ENCODE measurements at places on chromosomes 16 and 17.

DNA sequence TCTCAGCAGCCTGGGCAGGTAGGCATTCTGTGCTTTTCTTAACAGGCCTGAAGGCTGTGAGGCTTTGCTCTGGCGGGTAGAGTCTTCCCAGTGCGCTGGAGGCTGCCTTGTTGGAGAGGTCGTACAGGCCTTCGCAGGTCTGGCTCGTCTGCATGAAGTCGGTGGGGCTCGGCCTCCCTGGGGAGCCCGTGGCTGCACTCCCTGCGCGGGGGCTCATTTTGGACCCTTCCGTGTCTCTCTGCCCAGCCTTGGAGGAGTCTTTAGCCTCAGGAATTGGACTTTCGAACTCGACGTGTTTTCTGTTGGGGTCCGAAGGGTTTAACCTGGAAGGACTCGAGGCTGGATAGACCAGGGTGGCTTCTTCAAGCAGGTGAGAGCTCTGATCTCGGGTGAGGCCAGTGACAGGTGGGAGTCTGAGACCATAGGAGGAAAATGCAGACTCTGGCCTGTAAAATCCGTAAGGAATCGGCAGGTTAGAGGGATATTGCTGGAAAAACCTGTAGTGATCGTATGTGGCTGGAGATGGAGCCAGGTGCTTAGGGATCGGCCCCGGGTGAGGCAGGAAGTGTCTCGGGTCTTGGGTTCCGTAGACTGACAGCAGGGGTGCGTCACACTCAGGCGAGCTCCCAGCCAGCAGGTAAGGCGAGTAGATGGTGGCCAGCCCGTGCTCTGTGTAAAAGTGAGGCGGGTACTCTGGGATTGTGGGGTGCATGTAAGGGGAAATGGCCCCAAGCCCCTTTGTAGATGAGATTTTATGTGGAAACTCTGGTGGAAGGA lies 8.6 kb downstream of the ZNF750 start:
- peaks cover 11% of the 10 kb centered on the region for H3K27me3 ChIP-seq
- no peak overlapping the region for H3K27ac ChIP-seq
- H3K4me1 ChIP-seq: peaks cover 13% of the 10 kb centered on the region
- DNase-seq: no peak
- H3K36me3 ChIP-seq: peaks cover 14% of the 10 kb centered on the region
- H3K4me3 ChIP-seq: no peak overlapping the region

DNA sequence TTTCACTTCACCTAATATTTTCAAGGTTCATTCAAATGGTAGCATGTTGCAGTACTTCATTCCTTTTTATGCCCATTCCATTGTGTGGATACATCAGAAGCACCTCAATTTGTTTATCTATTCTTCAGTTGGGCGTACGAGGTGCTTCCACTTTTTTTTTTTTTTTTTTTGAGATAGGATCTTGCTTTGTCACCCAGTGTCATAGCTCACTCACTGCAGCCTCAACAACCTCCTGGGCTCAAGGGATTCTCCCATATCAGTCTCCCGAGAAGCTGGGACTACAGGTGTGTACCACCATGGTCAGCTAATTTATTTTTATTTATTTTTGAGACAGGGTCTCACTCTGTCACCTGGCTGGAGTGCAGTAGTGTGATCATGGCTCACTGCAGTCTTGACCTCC lies 22.5 kb upstream of the SPNS3 start:
- H3K36me3 ChIP-seq: no peaks in the 10 kb centered on the region
- H3K27ac ChIP-seq: no peak overlapping the region
- H3K4me3 ChIP-seq: no peak overlapping the region
- H3K4me1 ChIP-seq: peaks cover 3% of the 10 kb centered on the region
- no peak for DNase-seq

DNA sequence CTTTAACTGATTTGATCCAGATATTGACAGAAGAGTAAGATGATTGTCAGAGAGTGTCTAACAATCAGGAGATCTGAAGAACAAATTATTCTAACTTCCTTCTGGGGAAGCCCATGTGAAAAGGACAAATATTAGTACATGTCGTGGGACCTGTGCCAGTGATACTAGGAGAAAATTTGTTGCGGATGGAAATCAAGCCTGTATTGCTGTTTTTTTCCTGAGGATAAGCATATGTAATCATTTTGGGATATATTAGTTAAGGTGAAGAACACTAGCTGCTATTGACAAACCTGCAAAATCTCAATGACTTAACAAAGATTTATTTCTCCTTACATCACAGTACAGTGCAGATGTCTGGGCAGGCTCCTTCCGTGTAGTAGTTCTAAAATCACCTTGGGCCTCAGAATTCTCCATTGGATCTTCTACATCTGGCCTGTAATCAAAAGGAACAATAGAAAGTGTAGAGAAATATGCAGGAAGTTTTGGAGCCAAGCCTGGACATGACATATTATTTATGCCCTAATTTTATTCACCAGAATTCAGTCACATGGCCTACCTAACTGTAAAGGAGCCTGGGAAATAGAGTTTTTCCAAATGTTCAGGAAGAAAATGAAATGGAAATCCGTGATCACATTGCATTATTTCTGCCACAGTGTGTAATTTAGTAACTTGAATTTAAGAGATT lies 58.3 kb downstream of the CYB561 start:
- DNase-seq: no peak
- no peaks in the 10 kb centered on the region for H3K36me3 ChIP-seq
- H3K4me1 ChIP-seq: no peaks in the 10 kb centered on the region
- no peak overlapping the region for H3K4me3 ChIP-seq
- H3K27ac ChIP-seq: no peak overlapping the region
- peaks cover 2% of the 10 kb centered on the region for H3K27me3 ChIP-seq

DNA sequence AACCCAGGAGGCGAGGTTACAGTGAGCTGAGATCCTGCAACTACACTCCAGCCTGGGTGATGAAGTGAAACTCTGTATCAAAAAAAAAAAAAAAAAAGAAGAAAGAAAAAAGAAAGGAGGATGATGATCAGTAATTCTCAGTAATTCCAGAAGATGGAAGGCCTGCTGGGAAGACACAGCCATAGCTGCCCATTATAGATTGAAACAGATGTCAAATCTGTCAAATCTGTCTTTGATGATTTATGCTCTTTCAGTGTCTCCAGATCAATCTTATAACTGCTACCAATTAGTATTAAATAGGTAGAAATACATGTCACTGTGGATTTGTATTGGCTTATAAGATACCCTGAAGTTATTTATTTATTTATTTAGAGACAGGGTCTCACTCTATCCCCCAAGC lies 42.9 kb upstream of the CPPED1 start:
- DNase-seq: no peak
- H3K4me3 ChIP-seq: no peak overlapping the region
- no peaks in the 10 kb centered on the region for H3K27me3 ChIP-seq
- H3K36me3 ChIP-seq: no peaks in the 10 kb centered on the region
- no peak overlapping the region for H3K27ac ChIP-seq

GRCh38 chr16:53209429-53209828 lies 154.6 kb downstream of the CHD9 start:
- peak overlapping the region; percentile 93 for H3K27ac ChIP-seq
- H3K4me3 ChIP-seq: peak overlapping the region; percentile 94
- H3K36me3 ChIP-seq: no peaks in the 10 kb centered on the region
- H3K4me1 ChIP-seq: peaks cover 9% of the 10 kb centered on the region
- no peak for DNase-seq
- peaks cover 2% of the 10 kb centered on the region for H3K27me3 ChIP-seq

- H3K36me3 ChIP-seq: no peaks in the 10 kb centered on the region
- H3K4me1 ChIP-seq: peaks cover 2% of the 10 kb centered on the region
- no peak for DNase-seq
- no peak overlapping the region for H3K4me3 ChIP-seq
- H3K27me3 ChIP-seq: peaks cover 32% of the 10 kb centered on the region
These were observed 5.2 kb downstream of the EPOP start for GRCh38 chr17:38669520-38669919.

DNA sequence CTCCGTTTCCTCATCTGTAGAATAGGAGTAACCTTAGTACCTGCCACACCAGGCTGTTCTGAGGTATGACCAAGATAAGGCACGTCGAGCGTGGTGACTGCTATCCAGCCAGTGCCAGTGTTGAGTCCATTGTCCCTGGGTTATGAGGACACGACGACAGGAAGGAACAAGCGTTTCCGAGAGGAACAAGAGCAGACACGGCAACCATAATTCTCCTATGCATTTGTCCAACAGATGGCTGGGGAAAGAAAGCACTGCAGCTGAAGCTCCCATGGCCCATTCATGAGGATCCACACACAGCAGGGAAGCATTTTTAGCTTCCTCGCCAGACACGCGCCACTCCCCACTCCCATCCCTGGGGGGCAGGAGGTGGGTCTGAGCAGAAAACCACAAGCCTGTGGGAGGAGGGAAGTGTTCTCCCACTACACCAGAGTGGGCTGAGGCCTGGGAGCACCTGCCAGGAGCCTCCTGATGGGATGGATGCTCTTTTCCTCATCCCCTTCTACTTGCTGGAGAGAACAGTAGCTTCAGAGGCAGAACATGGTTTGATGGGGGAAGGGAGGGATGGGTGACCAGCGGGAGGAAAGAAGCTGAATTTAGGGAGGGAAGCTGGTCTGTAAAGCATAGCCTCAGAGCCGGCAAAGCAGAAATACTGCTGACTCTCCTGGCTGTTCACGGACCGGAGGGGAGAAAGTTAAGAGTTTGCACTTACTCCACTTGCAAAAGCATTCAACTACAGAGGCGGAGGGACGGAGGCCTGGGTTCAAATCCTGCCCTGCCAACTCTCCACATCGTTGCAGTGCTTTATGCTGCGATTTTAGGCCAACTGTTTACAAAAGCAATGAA lies 2.7 kb downstream of the COTL1 start:
- peaks cover 17% of the 10 kb centered on the region for H3K27me3 ChIP-seq
- H3K4me1 ChIP-seq: peaks cover 55% of the 10 kb centered on the region
- peaks cover 19% of the 10 kb centered on the region for H3K36me3 ChIP-seq
- peak overlapping the region; percentile 92 for H3K4me3 ChIP-seq
- DNase-seq: no peak
- peak overlapping the region; percentile 78 for H3K27ac ChIP-seq

GRCh38 chr16:62036101-62036801 lies at the start of gene CDH8:
Gene CDH8, minus strand, starts transcription at chr16:62036438. Its CDS starts 15,035 bp downstream, at chr16:62021403.
- peak within 1 kb of the TSS; percentile 95 for H3K4me3 ChIP-seq
- no peaks in the 10 kb centered on the region for H3K36me3 ChIP-seq
- H3K27me3 ChIP-seq: peaks cover 12% of the 10 kb centered on the region
- H3K4me1 ChIP-seq: peaks cover 6% of the 10 kb centered on the region
- DNase-seq: peak; percentile 64

GRCh38 chr16:77951788-77952187 lies 70.6 kb upstream of the CLEC3A start:
- no peak overlapping the region for H3K27ac ChIP-seq
- H3K27me3 ChIP-seq: peaks cover 4% of the 10 kb centered on the region
- DNase-seq: no peak
- no peak overlapping the region for H3K4me3 ChIP-seq

GRCh38 chr17:70099294-70099693 lies 24.3 kb downstream of the KCNJ16 start:
- no peak for DNase-seq
- no peaks in the 10 kb centered on the region for H3K27me3 ChIP-seq
- H3K4me1 ChIP-seq: peaks cover under 1% of the 10 kb centered on the region

DNA sequence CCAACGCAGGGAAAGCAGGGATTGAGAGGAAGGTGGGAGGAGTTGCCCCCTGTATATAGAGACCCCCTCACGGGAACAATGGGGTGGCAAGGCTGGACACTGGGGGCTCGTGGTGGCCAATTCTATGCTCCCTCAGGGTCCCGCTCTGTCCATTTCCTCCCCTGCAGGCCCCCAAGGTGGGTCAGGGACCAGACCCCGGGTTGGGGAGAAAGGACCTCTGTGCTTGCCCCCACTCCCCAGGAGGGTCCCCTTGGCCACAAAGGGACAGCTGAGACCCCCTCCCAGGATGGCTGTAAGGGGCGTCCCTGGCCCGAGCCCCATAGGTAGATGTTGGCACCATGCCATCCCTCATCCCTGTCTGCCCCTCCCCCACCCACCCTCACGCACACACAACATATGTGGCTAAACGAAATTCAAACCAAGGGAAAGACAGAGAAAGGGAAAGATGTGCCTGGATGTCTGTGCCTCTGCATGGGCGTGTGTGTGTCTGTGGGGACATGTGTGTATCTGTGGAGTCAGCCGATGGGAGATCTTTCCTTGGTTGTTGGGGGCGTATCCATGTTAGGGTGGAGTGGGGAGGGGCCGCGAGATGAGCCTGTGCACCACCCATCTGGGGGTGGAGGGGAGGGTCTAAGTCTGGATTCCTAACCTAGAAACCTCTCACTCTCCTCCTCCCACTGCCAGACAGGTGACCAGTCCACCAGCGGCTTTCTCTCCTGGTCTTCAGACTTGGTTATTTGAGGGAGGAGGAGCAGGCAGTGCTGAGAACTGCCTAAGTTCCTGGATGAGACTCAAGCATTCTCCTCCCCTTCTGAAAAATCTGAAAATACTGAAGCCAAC lies 642 bp upstream of the NEUROD2 start:
- peak overlapping the region; percentile 60 for H3K27ac ChIP-seq
- no peak for DNase-seq
- peaks cover 12% of the 10 kb centered on the region for H3K27me3 ChIP-seq
- no peaks in the 10 kb centered on the region for H3K36me3 ChIP-seq

DNA sequence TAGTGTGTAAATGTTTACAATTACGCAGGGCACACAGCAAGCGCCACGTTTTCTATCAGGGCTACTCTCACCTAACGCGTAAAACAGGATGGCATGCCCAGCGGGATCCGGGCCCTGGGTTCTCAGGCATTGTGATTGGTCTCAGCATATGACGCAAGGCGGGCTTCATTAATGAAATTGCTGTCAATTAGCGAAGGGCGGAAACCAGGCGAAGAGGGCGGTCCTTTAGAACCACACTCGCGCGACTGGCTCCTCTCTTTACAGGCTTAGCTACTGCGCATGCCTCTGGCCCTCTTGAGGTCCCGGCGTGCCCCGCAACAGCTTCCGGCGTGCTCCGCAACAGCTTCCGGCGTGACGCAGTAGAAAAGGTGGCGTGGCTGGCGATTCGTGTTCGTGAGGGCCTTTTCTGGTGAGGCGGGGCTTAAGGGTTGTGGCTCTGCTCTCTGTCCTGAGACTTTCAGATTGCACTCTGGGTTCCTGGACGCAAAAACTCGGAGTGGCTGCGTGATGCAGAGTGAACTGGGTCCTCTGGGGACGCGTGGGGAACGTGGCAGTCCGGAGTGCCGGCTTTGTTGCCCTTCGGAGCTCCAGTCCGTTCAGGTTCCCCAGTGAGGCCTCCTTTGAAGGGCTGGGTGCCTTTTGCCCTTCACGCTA lies 9.2 kb downstream of the OR2C1 start:
- H3K36me3 ChIP-seq: no peaks in the 10 kb centered on the region
- no peak overlapping the region for H3K27ac ChIP-seq
- no peak overlapping the region for H3K4me3 ChIP-seq
- no peaks in the 10 kb centered on the region for H3K27me3 ChIP-seq
- DNase-seq: no peak

DNA sequence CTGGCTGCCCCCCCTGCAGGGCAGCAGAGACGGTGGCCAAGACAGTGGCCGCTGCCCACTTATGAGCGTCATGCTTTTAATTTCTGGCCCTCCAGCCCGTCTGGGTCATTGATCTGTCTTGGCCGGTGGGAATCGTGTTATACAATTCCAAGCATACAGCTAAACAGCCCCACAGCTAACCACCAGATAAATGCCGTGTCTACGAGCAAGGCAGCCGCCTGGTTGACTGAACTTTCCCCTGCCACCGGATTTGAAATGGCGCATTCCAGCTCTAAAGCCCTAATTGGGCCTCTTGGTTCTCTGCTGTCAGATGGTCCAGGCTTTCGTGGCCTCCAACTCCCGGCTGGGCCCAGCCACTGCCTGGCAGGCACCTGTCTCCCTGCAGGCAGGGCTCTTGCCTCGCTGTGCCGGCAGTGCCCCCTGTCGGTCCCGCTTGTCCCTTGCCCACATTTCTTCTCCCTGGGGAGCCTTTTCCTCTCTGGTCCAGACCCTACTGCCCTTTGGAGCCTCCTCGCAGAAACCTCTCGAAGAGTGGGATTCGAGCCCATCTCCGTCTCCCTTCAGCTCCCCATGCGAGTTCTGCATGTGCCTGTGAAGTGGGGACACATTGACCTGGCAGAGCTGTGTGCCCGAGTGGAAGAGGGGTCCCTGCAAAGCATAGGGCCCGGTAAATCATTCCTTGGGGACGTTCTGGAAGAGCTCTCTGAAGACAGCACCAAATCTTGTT lies 1.8 kb upstream of the RBFOX3 start:
- peak overlapping the region; percentile 66 for H3K27ac ChIP-seq
- H3K4me1 ChIP-seq: peaks cover 27% of the 10 kb centered on the region
